ENCODE measurements at places on chromosomes 16 and 17.

GRCh38 chr17:18129041-18129502 lies 20.5 kb downstream of the MYO15A start:
- no peak for DNase-seq

DNA sequence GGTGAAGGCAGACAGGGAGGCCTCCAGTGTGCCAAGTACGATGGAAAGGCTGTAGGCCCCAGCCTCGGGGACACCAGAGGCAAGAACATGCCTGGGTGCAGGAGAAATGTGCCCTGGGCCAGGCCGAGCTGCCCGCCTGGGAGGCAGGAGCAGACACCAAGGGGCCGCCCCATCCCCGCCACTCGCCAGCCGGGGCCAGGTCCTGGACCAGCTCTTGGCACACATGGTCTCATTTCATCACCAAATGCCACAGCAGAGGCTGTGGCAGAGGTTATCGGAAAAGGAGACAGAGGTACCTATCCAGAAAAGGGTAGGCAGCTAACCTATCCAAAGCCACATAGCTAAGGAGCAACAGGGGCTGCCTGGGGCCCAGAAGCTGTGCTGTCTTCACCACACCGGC lies 31.3 kb downstream of the PEMT start:
- DNase-seq, result no peak

- DNase-seq, result no peak
These were observed 446.1 kb downstream of the HS3ST3B1 start for GRCh38 chr17:14746822-14747602.

DNA sequence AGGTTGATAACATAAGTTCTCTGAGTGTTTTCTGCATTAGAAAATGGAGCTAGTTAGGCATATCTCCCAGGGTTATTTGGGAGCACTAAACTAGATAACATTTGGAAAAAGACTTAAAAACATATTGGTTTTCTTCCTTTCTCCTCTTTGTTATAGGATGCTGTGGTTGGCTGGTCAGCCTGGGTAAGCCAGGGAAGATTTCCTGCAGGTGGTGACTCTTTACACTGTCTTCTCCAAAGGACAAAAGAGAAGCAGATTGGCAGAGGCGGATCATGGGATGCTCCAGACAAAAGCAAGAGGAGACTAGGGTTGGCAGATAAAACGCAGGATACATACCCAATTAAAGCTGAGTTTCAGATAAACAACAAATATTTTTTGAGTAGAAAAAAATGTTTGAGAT lies 6.2 kb upstream of the CRYBA1 start:
- DNase-seq, result no peak

DNA sequence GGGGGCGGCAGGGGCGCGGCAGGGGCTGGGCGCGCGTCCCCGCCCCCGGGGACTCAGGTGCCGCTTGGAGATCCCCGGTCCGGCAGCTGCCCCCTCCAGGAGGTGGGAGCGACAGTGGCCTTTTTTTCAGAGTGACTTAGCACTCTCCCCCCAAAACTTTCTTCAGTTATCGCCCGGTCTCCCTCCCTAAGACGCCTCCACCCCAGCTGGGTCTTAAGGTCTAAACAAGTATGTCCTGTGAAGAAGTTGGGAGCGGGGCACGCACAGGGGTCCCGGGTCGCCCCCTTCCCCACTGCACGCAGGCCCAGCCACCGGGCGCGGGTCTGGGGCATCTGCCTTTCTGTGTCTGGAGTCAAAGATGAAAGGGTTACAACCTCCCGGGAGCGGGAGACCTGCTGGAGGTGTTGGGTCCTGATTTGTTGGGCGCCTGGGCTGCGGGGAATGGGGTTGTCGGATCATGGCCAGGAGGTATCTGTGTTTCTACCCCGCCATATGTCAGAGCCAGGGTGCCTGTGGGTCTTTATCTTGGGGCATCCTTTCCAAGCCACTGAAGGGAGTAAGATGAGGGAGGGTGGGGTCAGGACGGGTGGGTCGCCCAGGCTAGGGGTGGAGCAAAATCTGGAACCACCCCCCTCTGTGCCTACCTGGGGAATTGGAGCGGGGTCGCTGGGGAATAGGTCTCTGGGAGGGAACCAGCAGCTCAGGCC lies 757 bp downstream of the FMNL1 start:
- no peak for DNase-seq

GRCh38 chr17:55388842-55389241 lies 32.8 kb downstream of the MMD start:
- DNase-seq, result no peak

GRCh38 chr16:73206151-73206707 lies 158.3 kb upstream of the ZFHX3 start:
- DNase-seq, result no peak

- no peak for DNase-seq
These were observed 41.6 kb downstream of the USP10 start for GRCh38 chr16:84741340-84741830.

- no peak for DNase-seq
These were observed at the start of gene FDXR for GRCh38 chr17:74872313-74873036. FDXR (minus strand) TSS chr17:74872994; CDS start chr17:74872944, 50 bp downstream.

DNA sequence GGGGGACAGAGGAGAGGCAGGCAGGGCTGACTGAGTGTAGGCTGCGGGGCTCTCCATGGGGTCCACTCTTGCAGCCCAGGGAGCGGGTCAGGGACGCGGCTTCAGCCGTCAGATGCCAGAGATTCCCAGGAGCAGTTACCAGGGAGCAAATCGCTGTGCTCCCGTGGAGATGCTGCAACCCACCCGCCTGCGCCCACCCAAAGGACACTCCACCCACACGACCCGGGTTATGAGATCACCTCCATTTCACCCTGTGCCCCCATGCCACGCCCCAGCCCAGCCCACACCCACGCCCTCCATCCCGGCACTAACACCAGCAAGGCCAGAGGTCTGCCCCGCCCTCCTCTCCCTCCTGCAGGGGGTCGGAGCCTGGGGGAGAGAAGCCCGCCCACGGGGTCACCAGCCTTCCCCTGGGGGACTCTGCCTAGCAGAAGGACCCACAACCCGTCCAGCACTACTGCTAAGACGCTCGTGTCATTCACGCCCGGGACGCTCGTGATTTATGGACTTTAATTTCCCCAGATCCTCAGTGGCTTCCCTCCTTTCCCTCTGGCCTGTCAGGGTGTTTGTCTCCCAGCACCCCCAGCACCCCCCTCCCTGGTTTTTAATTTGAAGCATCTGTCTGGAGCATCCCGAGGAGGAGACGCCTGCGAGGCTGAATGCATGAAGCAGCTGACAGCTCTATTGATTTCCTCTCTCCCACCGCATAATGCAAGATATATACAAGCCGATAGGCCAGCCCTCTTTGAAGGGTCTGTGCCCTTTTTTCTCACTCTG lies 6.7 kb upstream of the RPL38 start:
- DNase-seq, result no peak

- no peak for DNase-seq
These were observed 146.4 kb upstream of the CHMP6 start for GRCh38 chr17:80845069-80845862.

GRCh38 chr16:85820604-85821372 lies 21.3 kb downstream of the COX4I1 start:
- DNase-seq, result no peak

GRCh38 chr17:1718362-1719165 lies 5.9 kb upstream of the WDR81 start:
- DNase-seq, result no peak
